ENCODE measurements at places on chromosomes 16 and 17. TPM values are rescaled to one million over a fixed set of nuclear protein-coding genes. Genes with fewer than 3 reads are reported as not detected.

DNA sequence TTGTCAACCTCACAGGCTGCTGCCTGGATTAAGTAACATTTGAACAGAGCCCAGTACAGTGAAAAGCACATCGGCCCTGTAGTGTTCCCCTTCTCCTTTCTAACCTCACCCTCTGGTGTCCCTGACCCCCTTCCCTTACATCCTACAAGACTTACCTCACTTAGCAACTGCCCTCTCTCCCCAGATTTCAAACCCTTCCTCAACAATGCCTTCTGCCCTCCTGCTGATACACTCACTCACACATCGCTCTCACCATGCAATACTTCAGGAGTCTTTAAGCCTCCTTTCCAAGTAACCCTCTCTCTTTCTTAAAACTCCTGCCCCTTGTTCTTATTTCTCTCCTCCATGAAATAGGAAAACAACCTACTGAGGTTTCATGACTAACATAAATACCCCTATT lies 17.8 kb downstream of the ZZEF1 start:
- DNase-seq, result no peak

GRCh38 chr16:73032541-73033270 lies 15.2 kb downstream of the ZFHX3 start:
- no peak for DNase-seq

GRCh38 chr16:70455910-70456309 lies 1.5 kb downstream of the FCSK start:
- DNase-seq, result no peak

DNA sequence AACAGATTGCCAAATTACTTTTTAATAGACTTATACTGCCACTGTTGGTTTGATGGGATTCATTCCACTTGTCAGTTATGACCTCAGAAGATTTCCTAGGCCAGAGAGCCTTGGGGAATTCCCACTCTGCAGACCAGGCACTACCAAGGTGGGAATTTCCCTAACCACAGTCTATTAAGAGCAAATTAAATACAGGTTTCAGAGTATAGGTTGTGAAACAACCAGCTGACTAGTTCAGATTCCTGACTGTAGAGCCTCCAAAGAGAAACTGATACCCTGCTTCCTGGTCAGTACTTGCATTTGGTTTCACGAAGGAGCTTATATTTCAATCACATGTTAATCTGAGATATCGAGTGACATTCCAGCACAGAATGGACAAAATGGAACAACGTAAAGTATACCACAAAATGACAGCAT lies 186.5 kb downstream of the STX8 start:
- DNase-seq, result no peak

- DNase-seq, result no peak
These were observed 191.9 kb downstream of the MSI2 start for GRCh38 chr17:57447990-57448758.

DNA sequence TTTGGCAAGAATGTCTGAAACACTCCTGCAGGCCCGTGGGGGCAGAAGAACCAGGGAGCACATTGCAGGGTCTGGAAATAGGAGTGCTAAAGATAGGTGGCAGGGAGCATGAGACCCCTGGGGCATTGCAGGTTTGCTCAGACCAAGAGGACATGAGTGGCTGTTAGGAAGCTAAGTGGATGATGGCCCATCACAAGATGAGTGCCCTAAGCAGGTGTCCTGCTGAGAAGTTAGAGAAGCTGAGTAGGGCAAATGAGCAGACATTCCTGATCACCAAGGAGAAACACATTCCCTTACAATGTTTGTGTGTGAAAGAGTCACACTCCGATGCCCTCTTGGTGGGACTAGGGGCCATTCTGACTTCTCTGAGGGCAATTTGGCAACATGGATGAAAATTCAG lies 9.9 kb downstream of the MLYCD start:
- no peak for DNase-seq

DNA sequence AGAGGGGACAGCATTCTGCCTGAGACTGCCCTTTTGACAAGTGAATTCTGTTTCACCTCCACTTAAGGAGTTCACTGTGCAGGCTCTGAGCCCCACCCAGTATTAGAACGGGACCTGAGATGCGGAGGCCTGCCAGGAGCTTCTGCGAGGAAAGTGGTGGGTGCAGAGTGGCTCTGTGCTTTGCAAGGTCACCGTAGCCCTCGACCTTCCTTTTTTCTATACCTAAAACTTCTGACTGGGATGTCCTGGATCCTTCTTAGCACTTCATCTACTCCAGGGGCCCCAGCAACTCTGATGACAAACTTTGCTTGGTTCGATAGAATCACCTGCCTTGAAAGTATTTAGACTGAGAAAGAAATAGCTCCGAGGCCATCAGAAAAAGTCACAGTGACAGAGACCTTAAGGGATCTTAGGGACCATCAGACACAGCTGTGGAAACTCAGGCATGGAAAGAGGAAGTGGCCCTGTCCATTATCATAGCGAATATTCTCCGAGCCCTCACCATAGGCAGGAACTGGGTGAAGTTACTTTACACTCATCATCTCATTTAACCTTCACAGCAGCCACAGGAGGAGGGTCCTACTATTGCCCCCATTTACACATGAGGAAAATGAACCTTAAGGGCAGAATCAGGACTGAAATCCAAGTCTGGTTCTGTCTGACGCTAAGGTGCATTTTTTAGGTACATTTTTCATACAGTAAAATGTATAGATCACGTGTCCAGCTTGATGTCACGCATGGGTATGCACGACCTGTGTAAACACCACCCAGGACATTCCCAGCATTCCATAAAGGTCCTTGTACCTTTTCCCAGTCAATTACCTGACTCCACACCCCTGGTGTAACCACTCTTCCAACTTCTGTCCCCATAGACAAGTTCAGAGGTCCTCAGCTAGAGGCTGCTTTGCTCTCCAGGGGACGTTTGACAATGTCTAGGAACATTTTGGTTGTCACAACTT lies 676 bp upstream of the KRT13 start:
- DNase-seq, result no peak

DNA sequence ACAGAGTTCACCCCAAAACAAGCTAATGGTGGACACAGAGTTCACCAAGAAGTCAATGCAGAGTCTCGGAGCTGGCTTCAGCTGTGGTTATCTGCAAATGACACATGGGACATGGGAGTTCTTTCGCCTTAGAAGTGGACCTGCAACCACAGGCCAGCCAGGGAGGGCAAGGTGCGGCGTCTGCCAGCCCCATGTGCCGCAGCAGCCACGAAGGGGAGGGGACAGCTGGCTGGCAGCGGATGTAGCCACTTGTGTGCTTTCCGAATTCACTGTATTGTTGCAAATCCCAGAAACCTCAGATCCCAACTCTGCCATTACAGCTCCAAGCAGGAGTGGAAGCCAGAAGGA lies 24.8 kb downstream of the LMF1 start:
- no peak for DNase-seq

- DNase-seq, result peak; percentile 23
These were observed 206.2 kb downstream of the PRKCB start for GRCh38 chr16:24041834-24042631.

DNA sequence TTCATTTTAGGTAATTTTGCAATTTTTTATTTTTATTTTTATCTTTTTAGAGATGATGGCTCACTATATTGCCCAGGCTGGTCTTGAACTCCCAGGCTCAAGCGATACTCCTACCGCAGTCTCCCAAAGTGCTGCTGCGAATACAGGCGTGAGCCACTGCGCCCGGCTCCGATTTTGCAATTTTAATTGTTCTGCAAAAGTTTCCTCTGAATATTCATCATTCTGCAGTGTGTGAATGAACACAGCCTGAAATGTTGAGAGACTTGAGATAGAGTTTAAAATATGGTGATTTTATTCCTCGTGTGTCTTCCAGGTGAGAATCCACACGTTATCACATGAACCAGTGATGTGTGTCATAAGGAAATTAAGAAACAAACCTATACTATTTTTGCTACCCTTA lies 75.8 kb downstream of the KCNJ12 start:
- no peak for DNase-seq

DNA sequence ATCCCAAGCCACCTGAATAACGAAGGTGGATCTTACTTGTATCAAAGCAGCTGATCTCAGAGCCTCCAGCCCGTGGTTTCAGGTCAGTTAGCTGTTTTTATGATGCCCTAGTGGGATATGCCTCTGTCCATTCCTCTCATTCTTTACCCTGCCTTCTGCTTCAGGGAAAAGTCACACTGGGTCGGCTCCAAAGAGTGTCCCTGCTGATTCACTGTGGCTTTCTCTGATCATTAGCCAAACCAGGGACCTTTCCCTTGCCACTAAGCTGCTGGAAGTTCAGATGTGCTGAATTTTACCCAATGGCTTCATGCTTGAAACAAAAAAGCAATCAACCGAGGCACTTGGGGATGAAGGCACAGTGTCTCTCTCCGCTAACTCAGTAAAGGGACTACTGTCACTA lies 170.2 kb upstream of the SALL1 start:
- no peak for DNase-seq

DNA sequence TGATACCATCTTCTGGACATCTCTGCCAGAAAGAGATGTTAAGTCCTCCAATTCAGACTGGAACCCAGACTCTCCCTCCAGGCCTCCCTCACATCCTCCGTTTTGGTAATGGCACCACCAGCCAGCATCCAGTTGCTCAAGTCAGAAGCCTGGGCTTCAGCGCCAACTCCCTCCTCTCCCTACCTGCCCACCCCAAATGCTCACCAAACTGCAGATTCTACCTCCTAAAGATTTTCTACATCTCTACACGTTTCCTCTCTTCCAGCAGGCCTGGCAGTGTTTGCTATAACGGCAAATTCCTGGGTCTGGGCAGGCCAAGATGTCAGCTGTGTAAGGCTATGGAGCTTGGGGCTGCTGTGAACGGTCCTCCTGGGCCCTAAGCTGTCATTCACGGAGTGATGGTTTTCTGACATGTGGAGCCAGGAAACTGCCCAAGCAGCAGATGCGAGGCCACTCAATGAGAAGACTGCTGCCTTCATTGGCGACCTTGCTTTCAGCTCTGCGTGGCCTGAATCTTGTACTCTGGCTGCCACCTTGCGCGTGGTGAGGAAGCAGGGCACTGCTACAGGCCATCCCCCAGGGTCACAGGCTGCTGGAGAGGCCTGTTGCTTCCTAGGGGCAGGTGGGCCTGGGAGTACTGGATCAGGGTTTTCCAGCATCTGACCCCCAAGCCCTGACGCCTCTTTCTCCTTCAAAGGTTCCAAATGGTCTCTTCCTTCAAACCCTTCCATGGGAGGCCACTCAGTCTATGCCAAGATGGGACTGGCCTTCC lies 37.7 kb downstream of the TBX4 start:
- no peak for DNase-seq

- no peak for DNase-seq
These were observed 7.5 kb downstream of the C1QTNF8 start for GRCh38 chr16:1088295-1089170.

GRCh38 chr17:28841901-28842281 lies 699 bp downstream of the FAM222B start:
- no peak for DNase-seq

DNA sequence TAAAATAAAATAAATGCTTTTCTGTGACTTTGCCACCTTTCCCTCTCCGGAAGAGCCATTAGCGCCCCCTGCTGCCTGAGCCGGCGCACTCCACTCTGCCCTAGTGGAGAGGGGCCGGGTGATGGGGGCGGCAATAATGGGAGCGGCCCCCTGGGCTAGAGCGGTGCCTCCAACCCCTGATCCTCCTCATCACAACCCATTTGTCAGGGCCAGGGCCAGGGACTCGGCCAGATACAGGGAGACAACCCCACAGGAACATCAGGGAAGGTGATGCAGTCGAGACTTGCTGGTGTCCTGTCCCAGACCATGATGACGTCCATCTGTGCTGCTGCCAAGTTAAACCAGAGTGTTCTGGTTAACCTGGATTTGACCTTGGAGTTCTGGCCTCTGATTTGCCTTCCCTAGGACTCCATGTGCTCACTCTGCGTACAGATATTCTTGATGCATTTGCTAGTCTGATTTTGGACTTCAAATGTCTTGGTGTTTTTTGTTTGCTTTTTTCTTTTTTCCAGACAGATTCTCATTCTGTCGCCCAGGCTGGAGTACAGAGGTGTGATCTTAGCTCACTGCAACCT lies 46.1 kb upstream of the BPTF start:
- no peak for DNase-seq

- DNase-seq, result no peak
These were observed 175.7 kb downstream of the RGS9 start for GRCh38 chr17:65312718-65313377.

Gene ZG16
- not detected for total RNA-seq

Gene KCNJ12
- 1.6 TPM for total RNA-seq

Gene CCL1
- not detected for total RNA-seq

Gene TSNAXIP1
- 0.39 TPM for total RNA-seq

Gene MYH3
- total RNA-seq, result 0.23 TPM
